ENCODE measurements at places on chromosomes 7 and 10. TPM values are rescaled to one million over a fixed set of nuclear protein-coding genes. Genes with fewer than 3 reads are reported as not detected.
A peak's percentile ranks its signal among the peaks of the same experiment; 100 is the strongest.

- H3K27ac ChIP-seq: no peak overlapping the region
- DNase-seq: no peak
- no peaks in the 10 kb centered on the region for H3K27me3 ChIP-seq
Measured at GRCh38 chr7:2043316-2044039, 189.3 kb downstream of the MAD1L1 start.

SMKR1 gene
- 2.5 TPM for total RNA-seq

DNA sequence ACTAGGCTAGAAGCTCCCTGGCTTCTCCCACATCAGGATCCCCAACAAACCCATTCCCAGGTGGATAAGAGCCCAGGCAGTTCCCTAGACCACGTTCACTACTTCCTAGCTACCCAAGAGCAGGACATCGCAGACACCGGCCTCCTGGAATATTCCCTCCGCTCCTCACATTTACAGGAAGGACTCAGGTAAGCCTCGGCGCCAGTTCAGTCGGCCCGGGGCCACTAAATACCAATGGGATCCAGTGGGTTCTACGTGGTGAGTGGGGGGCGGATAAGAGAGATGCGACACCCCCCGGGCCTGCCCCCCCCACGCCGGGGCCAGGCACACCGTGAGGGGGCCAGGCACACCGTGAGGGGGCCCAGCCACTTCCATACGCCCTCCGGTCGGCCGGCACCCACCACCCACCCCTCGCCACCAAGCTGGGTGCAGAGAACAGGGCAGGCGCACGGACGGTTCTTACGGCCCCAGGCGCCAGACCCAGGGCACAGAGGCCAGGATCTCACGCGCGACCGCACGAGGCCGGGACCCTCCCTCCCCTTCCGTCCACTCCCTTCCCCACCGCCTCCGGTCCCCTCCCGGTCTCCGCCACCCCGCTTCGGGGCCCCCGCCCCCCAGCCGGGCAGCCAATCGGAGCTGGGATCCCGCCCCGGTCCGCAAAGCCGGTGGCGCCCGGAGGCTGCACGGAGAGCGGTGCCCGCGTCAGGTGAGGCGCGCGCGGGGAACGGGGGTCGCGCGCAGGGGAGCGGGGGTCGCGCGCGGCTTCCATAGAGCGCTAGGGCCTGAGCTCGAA, at the start of gene BLVRA:
Gene BLVRA, plus strand, starts transcription at position 652 of the 793 bp plus-strand sequence. CDS start 12,479 bp downstream, outside the sequence.
- H3K27ac ChIP-seq: peak within 1 kb of the TSS; percentile 50
- H3K36me3 ChIP-seq: no peaks in the 10 kb centered on the region
- peak within 1 kb of the TSS; percentile 86 for H3K4me3 ChIP-seq
- H3K27me3 ChIP-seq: peaks cover 28% of the 10 kb centered on the region

LYZL2 gene
- total RNA-seq: not detected

DNA sequence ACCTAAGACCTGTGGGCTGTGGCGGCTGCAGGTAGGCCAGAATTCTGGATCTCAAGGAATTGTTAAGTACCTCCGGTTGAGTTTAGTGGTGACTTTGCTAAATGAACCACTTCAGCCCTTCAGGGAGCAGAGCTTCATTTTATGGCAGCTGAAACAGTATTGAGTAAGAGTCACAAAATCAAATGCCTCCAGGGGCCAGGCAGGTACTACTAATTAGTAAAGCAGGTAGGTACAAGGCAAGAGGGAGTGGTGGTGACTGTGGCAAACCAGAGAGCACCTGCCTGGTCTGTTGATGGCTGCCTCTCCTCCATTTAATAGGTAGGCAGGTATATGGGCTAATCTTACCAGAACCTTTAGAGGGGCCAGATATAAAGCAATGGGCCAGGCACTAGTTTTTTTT, 118.8 kb downstream of the EMX2 start:
- H3K27me3 ChIP-seq: no peaks in the 10 kb centered on the region
- no peak overlapping the region for H3K4me3 ChIP-seq
- H3K36me3 ChIP-seq: no peaks in the 10 kb centered on the region

GRCh38 chr10:78491812-78492211, 458.1 kb downstream of the RPS24 start:
- H3K4me1 ChIP-seq: no peaks in the 10 kb centered on the region
- H3K27me3 ChIP-seq: no peaks in the 10 kb centered on the region
- no peak for DNase-seq
- no peak overlapping the region for H3K4me3 ChIP-seq
- peaks cover 14% of the 10 kb centered on the region for H3K36me3 ChIP-seq
- H3K27ac ChIP-seq: no peak overlapping the region

DNA sequence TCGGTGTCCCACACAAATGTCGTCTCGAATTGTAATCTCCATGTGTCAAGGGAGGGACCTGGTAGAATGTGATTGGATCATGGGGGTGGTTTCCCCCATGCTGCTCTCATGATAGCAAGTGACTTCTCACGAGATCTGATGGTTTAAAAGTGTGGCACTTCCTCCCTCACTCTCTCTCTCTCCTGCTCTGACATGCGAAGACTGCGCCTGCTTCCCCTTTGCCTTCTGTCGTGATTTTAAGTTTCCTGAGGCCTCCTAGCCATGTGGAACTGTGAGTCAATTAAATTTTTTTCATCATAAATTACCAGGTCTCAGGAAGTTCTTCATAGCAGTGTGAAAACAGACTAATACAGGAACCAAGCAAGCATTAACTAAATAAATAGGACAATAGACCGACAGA, 229.1 kb downstream of the GFRA1 start:
- no peaks in the 10 kb centered on the region for H3K36me3 ChIP-seq
- H3K4me1 ChIP-seq: no peaks in the 10 kb centered on the region
- no peaks in the 10 kb centered on the region for H3K27me3 ChIP-seq
- no peak for DNase-seq

GRCh38 chr7:127594490-127594889, 954 bp downstream of the FSCN3 start:
- no peak for DNase-seq
- H3K4me3 ChIP-seq: no peak overlapping the region
- H3K27me3 ChIP-seq: peaks cover 3% of the 10 kb centered on the region
- no peak overlapping the region for H3K27ac ChIP-seq
- peaks cover 6% of the 10 kb centered on the region for H3K36me3 ChIP-seq

DNA sequence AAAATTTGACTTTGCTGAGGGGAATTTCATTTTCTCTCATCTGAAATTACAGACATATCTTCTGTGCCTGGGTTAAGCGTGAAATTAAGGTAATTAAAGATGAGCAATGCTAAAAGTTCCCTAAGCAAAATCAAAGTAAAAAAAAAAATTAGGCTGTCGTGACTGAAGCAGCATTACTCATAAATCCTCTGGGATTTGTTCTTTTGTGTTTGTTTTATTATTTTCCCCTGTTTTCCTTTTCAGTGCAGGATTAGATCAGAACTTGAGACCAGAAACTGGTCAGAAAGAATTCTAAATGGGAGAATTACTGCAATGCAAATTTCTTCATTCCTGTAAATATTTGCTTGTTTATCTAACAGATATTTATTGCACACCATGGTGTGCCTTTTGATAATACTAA, 141.4 kb upstream of the BET1 start:
- no peaks in the 10 kb centered on the region for H3K4me1 ChIP-seq
- H3K4me3 ChIP-seq: no peak overlapping the region
- no peak for DNase-seq
- no peaks in the 10 kb centered on the region for H3K36me3 ChIP-seq
- no peaks in the 10 kb centered on the region for H3K27me3 ChIP-seq

DNA sequence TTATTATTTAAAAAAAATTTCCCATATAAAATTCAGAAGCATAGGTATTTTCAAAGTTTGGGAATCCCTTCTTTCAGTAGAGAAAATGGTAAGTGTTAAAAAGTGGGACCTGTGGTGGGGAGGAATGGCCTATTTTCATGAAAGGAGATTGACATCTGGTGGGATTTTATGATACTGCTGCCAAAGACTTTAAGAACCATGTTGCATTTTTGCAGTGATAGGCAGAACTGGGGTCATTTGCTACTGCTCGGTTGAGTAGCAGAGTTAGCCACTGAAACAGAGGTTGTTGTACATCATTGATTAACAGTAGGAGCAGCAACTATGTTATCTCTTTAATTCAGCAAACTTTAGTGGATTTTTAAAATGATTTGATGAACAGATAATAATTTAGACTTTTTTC, 4.4 kb downstream of the BICC1 start:
- no peaks in the 10 kb centered on the region for H3K36me3 ChIP-seq
- peaks cover 12% of the 10 kb centered on the region for H3K4me1 ChIP-seq
- H3K27ac ChIP-seq: no peak overlapping the region
- no peak overlapping the region for H3K4me3 ChIP-seq

- H3K4me3 ChIP-seq: no peak overlapping the region
- H3K4me1 ChIP-seq: peaks cover 7% of the 10 kb centered on the region
- no peak overlapping the region for H3K27ac ChIP-seq
- no peak for DNase-seq
Measured at GRCh38 chr10:120075349-120075748, 182.8 kb downstream of the SEC23IP start.

GRCh38 chr10:37957841-37958240, 18.6 kb downstream of the ZNF25 start:
- H3K36me3 ChIP-seq: peaks cover 65% of the 10 kb centered on the region
- H3K27me3 ChIP-seq: no peaks in the 10 kb centered on the region
- H3K4me1 ChIP-seq: no peaks in the 10 kb centered on the region
- H3K4me3 ChIP-seq: no peak overlapping the region

DNA sequence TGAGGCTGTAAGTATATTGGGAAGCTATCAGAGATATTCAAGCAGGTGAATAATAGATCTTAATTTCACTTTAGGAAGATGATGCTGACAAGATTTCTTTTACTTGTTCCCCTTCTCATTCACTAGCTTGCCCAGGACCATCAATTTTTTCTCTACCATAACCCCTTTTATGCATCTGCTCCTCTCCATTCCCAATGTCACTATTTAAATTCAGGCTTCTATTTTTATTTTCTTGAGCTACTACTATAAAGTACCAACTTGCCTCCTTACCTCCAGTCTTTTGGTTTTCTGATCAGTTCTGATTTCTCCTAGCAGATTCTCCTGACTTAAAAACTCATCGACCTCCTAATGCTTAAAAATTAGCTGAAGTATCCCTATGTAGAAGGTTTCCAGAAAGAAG, 97.7 kb upstream of the SMIM30 start:
- no peaks in the 10 kb centered on the region for H3K36me3 ChIP-seq
- peaks cover 10% of the 10 kb centered on the region for H3K27me3 ChIP-seq
- H3K4me1 ChIP-seq: no peaks in the 10 kb centered on the region
- no peak for DNase-seq
- no peak overlapping the region for H3K4me3 ChIP-seq

GRCh38 chr7:90188281-90188680, 23.3 kb upstream of the STEAP2 start:
- no peak overlapping the region for H3K27ac ChIP-seq
- H3K4me3 ChIP-seq: no peak overlapping the region
- no peak for DNase-seq
- no peaks in the 10 kb centered on the region for H3K36me3 ChIP-seq
- H3K27me3 ChIP-seq: no peaks in the 10 kb centered on the region
- no peaks in the 10 kb centered on the region for H3K4me1 ChIP-seq

PNLIP gene
- not detected for total RNA-seq

GRCh38 chr7:139589474-139589873, 66.0 kb downstream of the CLEC2L start:
- no peak overlapping the region for H3K27ac ChIP-seq
- H3K36me3 ChIP-seq: peaks cover 14% of the 10 kb centered on the region
- no peaks in the 10 kb centered on the region for H3K4me1 ChIP-seq
- no peak overlapping the region for H3K4me3 ChIP-seq
- no peaks in the 10 kb centered on the region for H3K27me3 ChIP-seq
- DNase-seq: no peak

LAMB1 gene
- total RNA-seq: 131 TPM

Measured in neural crest cell (in vitro differentiated cells).